CD4-positive, alpha-beta T cell treated with Interleukin-1 beta for 1 hour (primary cell): ENCODE measurements at places on chromosomes 6 and 20.
A peak's percentile ranks its signal among the peaks of the same experiment; 100 is the strongest.

DNA sequence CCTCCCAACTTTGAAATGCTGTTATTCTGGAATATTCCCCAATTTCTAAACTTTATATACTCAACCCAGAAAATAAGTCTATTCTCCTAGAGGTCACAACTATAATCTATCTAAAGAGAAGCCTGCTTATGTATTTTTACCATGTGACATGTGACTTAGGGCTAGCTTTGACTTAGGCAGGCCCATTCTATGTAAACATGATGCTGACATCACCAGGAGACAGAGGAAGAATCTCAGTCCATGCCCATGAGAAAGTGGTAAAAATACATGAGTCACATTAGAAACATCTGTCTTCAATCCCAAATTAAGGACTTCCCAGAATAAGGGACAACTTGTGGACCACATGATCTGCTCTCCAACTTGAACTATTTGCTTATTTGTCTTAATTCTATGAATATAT lies 113.6 kb upstream of the ID4 start:
- no peak for DNase-seq

DNA sequence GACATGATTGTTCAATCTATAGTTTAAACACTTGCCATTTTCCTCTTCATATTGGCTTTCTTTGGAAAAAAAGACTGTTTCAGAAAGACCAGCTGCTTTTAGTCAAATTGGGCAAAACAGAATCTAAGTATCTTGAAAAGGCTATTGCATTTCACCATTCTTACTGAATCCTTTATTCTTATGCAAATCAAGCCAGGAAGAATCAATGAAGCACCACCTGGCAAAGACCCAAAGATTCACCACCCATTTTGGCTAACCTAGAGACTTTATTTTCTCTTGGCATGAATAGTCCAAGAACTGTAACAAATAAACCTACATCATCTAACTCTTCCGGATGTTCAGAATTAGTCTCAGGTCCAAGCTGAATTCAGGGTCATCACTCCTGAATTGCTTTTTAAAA lies 71.3 kb upstream of the EYA4 start:
- no peak for DNase-seq

GRCh38 chr6:152391179-152391880 lies 245.8 kb downstream of the SYNE1 start:
- no peak for DNase-seq

DNA sequence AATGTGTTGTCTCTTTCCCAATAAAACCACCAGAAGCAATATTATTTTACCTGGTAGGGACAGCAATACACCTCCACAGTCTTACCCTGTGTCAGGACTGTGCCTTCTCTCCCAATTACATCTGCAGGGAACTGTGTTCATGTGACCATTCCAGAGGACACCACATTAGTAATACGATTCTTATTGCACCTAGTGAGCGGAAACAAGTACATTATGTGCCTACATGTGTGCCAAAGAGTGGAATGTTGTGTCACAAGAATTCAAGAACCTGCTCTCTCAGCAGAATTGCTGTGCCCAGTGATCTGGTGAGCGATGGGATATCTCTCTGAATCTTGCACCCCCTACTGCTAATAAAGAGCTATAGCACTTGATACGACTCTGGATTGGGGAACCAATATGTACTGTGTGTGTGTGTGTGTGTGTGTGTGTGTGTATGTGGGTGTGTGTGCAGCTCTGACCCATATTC lies 57.4 kb upstream of the FOXC1 start:
- DNase-seq: peak; percentile 48

- DNase-seq: no peak
Observed at GRCh38 chr6:25481267-25481666, 170.7 kb upstream of the SCGN start.

DNA sequence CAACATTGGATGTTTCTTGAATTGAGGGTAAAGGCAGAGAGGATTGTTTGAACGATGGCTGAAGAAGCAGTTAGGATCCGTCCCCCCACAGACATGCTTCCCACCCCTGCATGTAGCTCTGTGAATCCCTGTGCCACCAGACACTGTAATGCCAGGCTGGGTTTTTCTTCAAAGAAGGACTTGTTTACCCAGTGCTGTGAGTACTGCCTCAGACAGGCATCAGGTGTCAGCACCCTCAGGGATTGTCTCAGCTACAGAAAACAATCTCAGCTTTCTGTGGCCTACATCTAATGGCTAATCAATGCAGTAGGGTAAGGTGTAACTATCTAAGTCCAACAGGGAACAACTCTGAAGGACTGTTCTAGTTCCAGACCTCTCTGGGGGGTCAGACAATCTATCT lies 853.0 kb upstream of the EPHA7 start:
- no peak for DNase-seq

DNA sequence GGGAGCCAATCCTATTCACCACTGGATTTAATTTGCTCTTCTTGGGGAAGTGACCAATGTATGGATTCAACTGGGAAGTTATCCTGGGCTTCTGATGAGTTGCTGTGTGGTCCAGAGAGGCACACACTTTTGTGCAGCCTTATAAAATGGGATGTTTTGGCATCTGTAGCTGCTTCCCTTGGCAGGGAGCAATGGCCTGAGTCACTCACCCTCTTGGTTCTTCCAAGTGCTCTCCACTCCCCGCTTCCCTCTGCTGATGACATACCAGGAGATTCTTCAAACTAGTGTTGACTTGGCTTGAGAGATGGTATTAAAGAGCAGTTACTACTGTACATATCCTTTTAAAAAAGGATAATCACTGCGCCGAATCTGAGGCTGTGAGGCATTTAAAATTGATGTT lies 105.8 kb downstream of the JARID2 start:
- DNase-seq: no peak

DNA sequence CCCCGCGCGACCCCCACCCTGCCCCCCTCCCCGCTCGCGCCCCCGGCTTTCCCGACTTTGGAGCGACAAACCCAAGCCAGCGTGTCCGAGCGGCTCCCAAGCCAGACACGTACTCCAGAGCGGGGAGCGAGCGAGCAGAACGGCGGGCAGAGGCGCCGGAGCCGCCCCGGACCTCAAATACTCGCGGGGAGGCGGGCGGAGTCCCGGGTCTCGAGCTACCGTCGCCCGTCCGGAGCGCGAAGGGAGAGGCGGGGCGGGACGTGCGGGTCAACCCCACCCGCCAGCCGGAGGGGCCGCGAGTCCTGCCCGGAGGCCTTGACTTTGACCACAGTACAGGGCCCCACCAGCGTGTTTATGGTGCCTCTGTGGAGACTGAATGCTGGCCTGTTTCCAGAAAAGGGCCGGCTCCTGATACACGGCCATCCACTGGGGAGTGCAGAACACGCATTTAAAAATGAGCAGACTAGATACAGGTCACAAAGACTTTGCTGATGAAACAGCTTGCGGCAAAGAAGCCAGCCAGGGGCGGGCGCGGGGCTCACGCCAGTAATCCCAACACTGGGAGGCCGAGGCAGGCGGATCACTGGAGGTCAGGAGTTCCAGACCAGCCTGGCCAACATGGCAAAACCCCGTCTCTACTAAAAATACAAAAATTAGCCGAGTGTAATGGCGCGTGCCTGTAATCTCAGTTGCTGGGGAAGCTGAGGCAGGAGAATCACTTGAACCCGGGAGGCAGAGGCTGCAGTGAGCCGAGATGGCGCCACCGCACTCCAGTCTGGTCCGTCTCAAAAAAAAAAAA lies at the start of gene SERPINB6:
Gene SERPINB6 (minus strand): TSS at position 148 of the 799 bp plus-strand sequence. CDS start 12,235 bp downstream, outside the sequence.
- DNase-seq: peak; percentile 49

DNA sequence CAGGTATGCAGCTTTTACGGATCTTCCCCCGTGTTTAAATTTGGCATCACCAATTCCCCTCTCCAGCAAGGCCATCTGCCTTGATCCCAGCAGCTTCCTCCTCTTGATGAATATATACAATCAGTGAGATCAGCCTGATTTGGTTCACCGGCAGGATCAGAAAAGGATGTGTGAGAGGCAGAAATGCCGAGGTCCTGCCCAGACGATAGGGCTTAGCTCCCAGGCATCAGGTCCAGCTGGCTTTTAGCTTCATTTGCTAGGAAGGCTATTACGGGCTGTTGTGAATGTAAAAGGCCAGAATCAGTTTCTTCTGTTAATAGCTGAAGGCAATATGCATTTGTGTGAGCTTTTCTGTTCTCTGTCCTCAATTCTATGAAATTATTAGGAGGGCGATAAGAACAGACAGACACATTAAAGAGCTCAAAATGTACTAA lies 372.8 kb downstream of the BTBD9 start:
- DNase-seq: no peak

GRCh38 chr6:31130751-31131150 lies 8.1 kb downstream of the PSORS1C2 start:
- no peak for DNase-seq

DNA sequence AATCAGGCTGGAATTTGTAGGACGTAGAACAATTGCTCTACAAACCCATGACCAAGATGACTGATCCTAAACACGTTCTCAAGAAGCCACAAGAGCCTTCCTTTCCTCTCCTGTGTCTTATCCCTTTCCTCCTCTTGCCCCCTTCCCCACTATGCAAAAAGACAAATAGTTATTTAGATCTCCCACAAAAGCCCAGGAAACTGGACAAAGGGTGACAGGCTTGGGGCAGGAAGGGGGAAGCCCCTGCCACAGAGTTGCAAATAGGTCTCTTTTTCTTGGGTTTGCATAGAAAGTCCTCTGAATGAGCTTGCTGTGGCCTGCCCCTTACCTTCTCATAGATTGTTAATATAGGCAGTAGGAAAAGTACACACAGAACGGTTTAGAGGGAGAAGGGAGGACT lies 377.1 kb upstream of the BTBD3 start:
- DNase-seq: no peak

DNA sequence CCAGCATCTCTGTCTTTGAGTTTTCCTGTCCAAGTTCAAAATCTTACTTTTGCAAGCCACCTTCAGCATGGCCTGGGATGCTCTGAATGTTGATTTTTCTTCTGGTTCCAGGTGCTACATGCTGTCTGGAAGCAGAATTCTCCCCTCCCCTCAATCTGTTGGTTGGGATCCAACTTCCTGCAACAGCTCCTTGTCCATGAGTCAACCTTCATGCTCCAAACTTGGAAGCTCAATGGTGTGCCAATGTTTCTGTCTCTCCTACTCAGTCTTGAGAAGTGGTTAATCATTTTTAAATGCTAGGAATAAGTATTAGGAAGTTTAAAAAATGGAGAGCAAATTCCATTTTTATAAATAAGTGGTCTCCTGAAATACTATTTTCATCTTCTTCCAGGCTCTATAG lies 33.2 kb upstream of the PLEKHG1 start:
- no peak for DNase-seq

DNA sequence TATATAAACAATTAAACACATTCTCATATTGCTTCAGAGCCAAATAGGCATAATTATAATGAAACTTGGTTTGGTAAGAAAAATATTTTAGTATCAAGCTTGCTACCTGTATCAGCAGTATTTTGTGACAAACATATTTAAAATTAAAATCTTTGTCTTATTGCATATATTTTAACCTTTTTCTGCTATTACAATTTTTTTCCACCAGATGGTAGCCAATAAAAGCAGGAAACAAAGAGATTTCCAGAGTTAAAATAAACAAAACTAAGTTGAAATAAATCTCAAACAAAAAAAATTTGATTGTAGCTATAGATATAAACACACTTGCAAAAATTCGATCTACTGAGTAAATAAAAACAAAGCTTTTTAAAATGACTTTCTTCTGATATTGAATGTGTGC lies 491.3 kb upstream of the GJE1 start:
- no peak for DNase-seq

DNA sequence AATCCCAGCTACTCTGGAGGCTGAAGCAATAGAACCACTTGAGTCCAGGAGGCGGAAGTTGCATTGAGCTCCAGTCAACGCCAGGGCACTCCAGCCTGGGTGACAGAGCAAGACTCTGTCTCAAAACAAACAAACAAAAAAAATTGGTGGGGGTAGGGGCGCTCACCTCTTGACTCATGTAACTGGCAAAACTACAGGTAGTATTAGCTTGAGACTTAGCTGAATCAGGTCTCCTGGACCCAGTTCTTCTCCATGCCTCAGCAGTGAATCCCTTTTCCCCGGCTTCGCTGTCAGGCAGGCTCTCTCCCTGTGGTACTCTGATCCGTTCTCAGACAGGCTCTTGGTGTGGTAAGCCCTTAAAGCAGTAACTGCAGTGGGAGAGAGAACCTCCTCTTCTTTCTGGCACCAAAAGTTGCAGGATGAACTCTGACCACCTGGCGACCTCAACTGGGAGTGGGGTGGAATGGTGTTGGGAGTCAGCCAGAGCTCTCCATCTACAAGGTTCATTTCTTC lies 12.9 kb downstream of the SLC9A8 start:
- DNase-seq: no peak

GRCh38 chr6:155084431-155085123 lies 89.5 kb downstream of the TIAM2 start:
- no peak for DNase-seq
